ENCODE measurements at places on chromosomes 4 and X.

DNA sequence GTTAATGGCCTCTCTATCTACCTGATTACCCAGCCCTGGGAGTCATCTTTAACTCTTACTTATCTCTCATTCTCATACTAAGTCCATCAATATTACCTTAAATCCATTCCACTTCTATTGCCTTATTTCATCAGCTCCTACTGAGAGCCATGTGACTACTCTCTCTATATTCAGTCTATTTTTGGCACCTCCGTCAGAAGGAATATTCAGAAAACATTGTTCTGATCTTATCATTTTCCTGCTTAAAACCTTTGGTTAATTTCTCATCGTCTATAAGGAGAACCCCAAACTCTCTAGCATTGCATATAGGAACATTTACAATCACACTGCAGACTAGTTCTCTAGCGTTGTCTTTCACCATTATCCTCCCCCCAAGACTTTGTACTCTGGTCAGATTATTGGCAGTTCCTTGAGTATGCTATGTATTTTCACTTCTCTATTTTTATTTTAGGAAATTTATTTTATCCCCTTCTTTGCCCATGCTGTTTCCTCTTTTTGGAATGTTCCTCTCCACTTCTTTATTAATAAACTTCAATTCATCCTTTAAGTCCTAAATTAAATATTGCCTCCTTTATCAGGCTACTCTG lies 13.7 kb upstream of the AMMECR1 start:
- DNase-seq, result no peak

DNA sequence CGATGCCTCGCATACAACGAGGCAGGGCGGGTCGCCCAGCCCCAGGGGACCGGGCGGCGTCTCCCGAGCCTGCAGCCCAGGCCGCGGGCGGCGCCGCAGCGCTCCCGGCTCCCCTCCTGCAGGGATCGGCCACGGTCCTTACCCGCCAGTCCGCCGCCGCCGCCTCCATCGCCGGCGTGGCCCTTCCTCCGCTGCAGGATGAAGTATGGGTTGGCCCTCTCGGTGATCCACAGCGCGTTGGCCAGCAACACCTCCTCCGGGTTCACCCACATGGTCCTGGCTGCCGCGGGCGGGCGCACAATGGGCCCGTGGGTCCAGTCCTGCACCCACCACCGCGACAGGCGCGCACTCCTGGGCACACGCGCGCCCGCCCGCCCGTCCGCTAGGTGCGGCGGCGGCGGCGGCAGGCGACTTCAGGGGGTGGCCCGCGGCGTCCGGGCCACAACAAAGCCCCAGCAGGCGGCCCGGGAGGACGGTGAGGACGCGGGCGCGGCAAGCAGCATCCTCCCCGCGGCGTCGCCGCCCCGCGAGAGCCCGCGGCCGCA lies 339 bp downstream of the TBC1D9 start:
- DNase-seq, result no peak

GRCh38 chr4:19030048-19030447 lies 1008.5 kb upstream of the LCORL start:
- no peak for DNase-seq

- no peak for DNase-seq
These were observed 74.7 kb downstream of the CHRNA9 start for GRCh38 chr4:40409835-40410234.

GRCh38 chrX:31266203-31267076 lies 194.6 kb upstream of the FTHL17 start:
- no peak for DNase-seq

- no peak for DNase-seq
These were observed 285.2 kb upstream of the ARX start for GRCh38 chrX:25300994-25301393.

DNA sequence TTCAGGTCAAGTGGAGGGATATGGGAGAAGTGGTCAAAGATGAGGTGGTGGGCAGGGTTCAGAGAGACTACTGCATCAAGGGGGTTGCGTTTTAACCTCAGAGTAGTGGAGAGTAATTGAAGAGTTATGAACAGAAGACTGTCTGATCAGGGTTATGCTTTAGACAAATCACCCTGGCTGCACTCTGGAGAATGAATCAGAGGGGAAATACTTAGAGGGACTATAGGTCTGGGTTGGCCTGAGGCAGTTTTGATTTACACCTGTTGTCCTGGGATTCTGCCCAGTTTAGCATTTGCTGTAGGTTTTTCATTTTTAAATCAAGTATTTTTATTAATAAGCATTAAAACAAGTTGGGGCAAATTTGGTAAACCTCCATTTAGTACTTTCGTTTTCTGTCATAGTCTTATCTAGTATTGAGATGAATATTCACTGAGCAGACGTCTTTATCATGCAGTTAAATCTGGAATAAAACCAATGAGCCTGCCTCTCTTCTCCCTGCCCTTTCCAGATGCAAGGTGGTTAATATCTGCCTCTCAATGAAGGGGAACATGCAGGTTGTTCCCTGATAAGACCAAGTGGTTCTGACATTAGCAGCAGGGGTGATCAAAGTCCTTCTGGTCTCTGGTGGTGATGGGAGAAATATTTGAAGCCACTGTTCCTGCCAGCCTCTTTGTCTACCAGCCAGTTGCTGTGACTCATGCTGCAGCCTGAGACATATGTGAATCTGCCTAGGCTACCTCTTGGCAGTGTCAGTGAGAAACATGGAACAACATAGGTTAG lies 116.0 kb upstream of the RPS6KA3 start:
- DNase-seq, result no peak

- DNase-seq, result no peak
These were observed 59.1 kb upstream of the USP9X start for GRCh38 chrX:41025926-41026701.

DNA sequence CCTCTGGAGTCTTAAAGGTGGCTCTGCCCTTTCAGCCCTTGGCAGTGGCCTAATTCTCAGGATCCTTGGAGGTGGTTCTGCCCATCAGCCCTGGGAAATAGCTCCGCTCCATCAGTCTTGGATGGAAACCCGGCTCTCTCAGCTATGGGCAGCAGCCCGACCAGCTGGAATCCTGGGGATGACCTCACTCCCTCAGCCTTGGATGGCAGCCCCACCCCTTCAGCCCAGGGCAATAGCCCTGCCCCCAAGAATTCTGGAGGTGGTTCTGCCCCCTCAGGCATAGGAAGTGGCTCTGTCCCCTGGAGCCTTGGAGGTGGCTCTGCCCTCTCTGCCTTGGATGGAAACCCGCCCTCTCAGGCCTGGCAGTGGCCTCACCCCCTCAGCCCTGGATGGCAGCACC lies 127.7 kb downstream of the RBMX2 start:
- no peak for DNase-seq

DNA sequence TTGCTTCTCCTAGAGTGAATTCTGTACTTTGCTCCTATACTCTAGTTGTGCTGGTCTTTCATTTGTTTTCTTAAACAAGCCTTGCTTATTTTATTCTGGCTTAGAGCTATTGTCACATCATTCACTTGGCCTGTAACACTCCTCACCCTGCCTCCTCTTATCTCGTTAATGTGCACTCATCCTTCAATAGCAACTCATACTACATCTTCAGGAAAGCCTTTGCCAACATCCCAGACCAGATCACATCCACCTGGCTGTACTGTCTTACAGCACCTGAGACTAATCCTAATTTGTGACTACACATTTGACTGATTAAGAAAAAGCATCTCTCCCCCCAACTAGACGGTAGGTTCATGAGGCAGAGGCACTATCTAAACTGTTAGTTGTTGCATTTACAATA lies 80.8 kb downstream of the SLC7A11 start:
- DNase-seq, result no peak

- DNase-seq, result no peak
These were observed 2.7 kb downstream of the FOXO4 start for GRCh38 chrX:71098302-71098701.

- DNase-seq, result no peak
These were observed 15.8 kb downstream of the SLC7A11 start for GRCh38 chr4:138226351-138226750.

GRCh38 chr4:67035501-67035900 lies 509.8 kb downstream of the CENPC start:
- no peak for DNase-seq

All from stimulated activated CD8-positive, alpha-beta memory T cell treated with anti-CD3 and anti-CD28 coated beads, Interleukin-15, amount 100 ng/mL, for 4 hours (primary cell).